ENCODE measurements at places on chromosomes 12 and 14. TPM values are rescaled to one million over a fixed set of nuclear protein-coding genes. Genes with fewer than 3 reads are reported as not detected.

DNA sequence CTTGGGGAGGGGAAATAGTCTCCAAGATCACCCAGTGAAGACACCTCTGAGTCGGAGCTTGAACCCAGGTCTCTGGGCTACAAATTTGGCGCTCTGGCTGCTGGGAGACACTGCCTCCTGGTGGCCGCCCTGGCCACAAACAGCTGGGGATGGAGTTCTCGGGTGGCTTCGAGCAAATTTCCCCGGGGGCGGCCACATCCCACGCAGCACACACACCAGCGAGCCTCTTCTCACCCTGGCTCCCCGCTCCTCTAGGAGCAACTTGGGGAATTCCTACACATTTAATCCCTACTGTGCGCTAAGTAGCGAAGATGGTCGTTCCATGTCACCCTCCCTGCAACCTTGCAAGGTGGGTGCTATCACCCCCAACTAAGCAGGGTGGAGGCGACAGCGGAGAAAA lies 66.2 kb upstream of the BEGAIN start:
- no peak overlapping the region for H3K4me3 ChIP-seq
- H3K27ac ChIP-seq: no peak overlapping the region
- no peak for DNase-seq
- H3K36me3 ChIP-seq: no peaks in the 10 kb centered on the region
- no peaks in the 10 kb centered on the region for H3K4me1 ChIP-seq

GRCh38 chr14:72120315-72120714 lies 188.1 kb downstream of the RGS6 start:
- no peaks in the 10 kb centered on the region for H3K27me3 ChIP-seq
- H3K36me3 ChIP-seq: no peaks in the 10 kb centered on the region
- no peak for DNase-seq
- H3K4me1 ChIP-seq: no peaks in the 10 kb centered on the region

The B3GNT4 gene
- not detected for total RNA-seq

DNA sequence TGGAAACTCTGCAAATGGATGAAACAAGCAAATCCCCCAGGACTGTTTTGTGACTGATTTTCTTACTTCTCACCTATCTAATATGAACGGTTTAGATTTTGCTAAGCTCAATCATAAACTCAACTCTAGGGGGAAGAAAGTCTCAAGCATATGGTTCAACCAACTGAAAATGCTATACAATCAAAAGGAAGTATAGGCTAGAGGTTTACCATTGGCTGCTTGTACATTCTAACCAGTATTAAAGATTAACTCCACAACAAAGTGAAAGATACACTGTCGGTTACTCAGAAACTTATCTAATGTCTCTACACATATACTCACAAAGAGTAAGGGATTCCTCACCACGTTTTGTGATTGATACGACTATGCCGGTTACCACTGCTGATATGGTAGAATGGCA lies 281.8 kb upstream of the SOX5 start:
- no peak overlapping the region for H3K4me3 ChIP-seq
- H3K36me3 ChIP-seq: no peaks in the 10 kb centered on the region
- no peak overlapping the region for H3K27ac ChIP-seq
- no peaks in the 10 kb centered on the region for H3K27me3 ChIP-seq

DNA sequence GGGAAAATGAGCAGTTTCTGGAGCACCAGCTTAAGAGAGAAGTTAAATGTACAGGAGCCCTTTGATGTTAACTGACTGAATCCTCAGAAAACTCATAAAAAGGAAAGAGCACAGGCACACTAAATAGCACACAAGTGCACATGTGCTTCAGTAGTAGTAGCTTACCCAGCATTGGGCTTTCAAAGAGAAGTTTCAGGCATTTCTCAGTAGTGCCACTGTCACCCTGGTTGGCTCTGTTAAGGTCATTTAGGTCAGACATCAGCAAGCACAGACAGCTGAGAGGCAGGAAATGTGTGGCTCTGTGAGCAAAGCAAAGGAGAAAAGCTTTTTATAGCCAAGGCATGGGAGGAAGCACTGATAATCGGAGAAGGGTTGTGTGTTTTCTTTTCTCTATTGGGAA lies 96.3 kb upstream of the HIF1A start:
- H3K27ac ChIP-seq: peak overlapping the region; percentile 9
- H3K36me3 ChIP-seq: no peaks in the 10 kb centered on the region
- no peaks in the 10 kb centered on the region for H3K27me3 ChIP-seq
- DNase-seq: no peak
- no peak overlapping the region for H3K4me3 ChIP-seq

DNA sequence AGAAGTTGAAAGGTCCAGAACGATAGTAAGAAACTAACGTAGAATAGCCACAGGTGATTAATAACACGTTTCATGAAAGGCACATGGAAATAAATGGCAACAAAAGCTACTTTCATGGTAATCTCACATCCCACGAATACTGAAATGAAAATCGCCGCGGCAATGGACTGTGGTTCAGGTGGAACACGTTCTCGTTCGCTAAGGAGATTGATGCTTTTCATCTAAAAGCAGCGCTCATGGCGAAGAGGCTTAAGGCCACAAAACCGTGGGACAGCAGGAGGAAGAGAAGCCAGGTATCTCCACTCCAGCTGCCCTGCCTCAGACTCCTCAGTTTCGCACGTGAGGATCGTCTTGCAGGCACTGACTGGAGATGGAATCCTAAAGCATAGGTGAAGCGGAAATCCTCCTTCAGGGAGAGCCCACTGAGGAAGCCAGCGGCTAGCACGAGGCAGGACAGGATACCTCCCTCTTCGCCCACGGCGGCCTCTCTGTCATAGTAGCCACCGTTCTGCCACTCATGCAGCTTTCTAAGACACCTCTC lies 696 bp upstream of the GPHN start:
- no peaks in the 10 kb centered on the region for H3K36me3 ChIP-seq
- H3K4me3 ChIP-seq: peak overlapping the region; percentile 89
- H3K27me3 ChIP-seq: no peaks in the 10 kb centered on the region
- peaks cover 24% of the 10 kb centered on the region for H3K4me1 ChIP-seq

DNA sequence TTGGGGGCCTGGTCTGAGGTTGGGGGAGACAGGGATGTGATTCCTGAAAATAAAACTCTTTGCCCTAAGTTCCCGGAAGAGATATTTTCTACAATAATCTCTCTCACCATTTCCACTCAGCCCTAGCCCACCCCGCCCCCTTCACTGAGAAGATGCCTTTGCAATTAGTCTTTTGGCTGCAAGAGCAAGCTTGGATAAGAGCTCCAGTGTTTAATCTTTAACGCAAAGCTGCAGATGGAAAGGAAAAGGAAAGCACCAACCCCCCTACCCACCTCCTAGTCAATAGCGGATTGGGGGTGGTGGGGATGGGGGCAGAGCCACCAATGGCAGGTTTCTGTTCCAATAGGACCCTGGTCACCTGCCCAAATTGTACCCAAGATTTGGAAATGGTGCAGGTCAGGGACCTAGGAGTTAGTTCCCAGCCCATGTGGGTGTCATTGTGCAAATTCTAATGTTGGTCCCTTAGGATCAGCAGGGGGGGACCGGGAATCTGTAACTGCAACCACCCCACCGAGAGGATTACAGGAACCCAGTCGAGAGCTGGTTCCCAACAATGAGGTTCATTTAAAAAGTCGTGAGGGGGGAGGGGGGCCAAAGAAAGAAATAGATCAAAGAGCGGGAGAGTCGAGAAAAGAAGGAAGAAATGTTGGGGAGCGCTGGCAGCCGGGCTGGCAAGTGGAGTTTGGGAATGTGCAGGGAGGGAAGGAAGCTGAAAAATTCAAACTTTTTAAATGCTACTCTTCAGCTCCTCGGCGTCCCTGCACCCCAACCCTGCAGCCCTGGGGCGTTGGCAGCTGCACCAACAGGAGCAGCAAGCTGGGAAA lies 1.6 kb downstream of the ZFP36L1 start:
- H3K4me1 ChIP-seq: peaks cover 38% of the 10 kb centered on the region
- H3K4me3 ChIP-seq: peak overlapping the region; percentile 76
- no peaks in the 10 kb centered on the region for H3K27me3 ChIP-seq
- no peak for DNase-seq
- peaks cover 39% of the 10 kb centered on the region for H3K36me3 ChIP-seq
- peak overlapping the region; percentile 98 for H3K27ac ChIP-seq

The GRIN2B gene
- under 0.01 TPM for total RNA-seq

The TAS2R42 gene
- not detected for total RNA-seq

DNA sequence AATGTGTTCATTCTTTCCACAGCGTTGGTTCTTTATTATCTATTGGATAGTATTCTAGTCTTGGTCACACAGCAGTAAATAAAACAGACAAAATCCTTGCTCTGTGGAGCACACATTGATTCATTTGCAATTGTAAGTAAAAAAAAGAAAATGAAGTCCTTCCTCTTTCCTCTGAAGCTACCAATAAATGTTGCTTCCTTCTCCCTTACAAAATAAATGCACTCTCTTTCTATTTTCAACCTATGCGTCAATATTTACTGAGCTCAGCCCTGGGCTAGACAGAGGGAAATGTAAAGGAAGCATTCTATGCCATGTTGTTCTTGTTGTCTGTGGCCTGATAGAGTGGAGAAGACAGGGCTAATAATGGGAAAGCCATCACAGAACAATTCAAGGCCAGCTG lies 2.9 kb downstream of the ABHD12B start:
- no peak overlapping the region for H3K4me3 ChIP-seq
- H3K4me1 ChIP-seq: no peaks in the 10 kb centered on the region
- no peak for DNase-seq
- peaks cover 25% of the 10 kb centered on the region for H3K27me3 ChIP-seq
- no peaks in the 10 kb centered on the region for H3K36me3 ChIP-seq

The OR4E2 gene
- total RNA-seq: not detected

The REP15 gene
- total RNA-seq: 7.9 TPM

DNA sequence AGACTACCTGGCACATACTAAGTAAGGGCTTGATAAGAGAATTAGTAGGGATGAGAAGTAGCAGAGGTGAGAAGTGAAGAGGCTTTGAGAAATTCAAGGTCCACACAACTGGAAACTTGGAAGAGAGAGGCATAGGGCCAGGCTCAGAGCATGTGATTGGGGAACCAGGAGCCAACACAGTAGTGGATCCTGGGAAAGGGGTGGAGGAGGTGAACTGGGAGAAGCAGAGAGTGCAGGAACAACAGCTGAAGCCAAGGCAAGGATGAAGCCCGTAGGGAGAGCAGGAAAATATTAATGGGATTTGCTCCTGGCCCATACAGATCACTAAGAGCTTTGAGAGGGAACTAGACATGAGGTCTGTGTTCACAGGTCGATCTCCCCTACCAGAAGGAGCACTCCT lies 1.4 kb upstream of the ITGB7 start:
- no peak for DNase-seq
- H3K27me3 ChIP-seq: no peaks in the 10 kb centered on the region
- peaks cover 24% of the 10 kb centered on the region for H3K4me1 ChIP-seq
- H3K27ac ChIP-seq: peak overlapping the region; percentile 85
- no peak overlapping the region for H3K4me3 ChIP-seq
- H3K36me3 ChIP-seq: peaks cover 4% of the 10 kb centered on the region

GRCh38 chr12:58408516-58408915 lies 467.1 kb downstream of the ATP23 start:
- no peak overlapping the region for H3K27ac ChIP-seq
- no peak for DNase-seq
- H3K36me3 ChIP-seq: no peaks in the 10 kb centered on the region
- no peaks in the 10 kb centered on the region for H3K27me3 ChIP-seq

GRCh38 chr14:74475678-74476077 lies 17.4 kb downstream of the NPC2 start:
- peaks cover 58% of the 10 kb centered on the region for H3K36me3 ChIP-seq
- DNase-seq: no peak
- H3K27ac ChIP-seq: no peak overlapping the region
- peaks cover 17% of the 10 kb centered on the region for H3K4me1 ChIP-seq
- H3K4me3 ChIP-seq: no peak overlapping the region
- H3K27me3 ChIP-seq: no peaks in the 10 kb centered on the region

- H3K27me3 ChIP-seq: no peaks in the 10 kb centered on the region
- H3K36me3 ChIP-seq: no peaks in the 10 kb centered on the region
- no peak for DNase-seq
- peak overlapping the region; percentile 91 for H3K27ac ChIP-seq
Observed at GRCh38 chr12:15788233-15789219, 662 bp downstream of the EPS8 start.

The TC2N gene
- total RNA-seq: 2.3 TPM

GRCh38 chr12:57621497-57622292 lies 10.5 kb downstream of the ARHGEF25 start:
- H3K36me3 ChIP-seq: no peaks in the 10 kb centered on the region
- no peak overlapping the region for H3K27ac ChIP-seq
- peak overlapping the region; percentile 47 for H3K4me3 ChIP-seq
- DNase-seq: peak; percentile 72
- H3K27me3 ChIP-seq: peaks cover 40% of the 10 kb centered on the region

The CSRP2 gene
- 33.1 TPM for total RNA-seq

The TRHDE gene
- total RNA-seq: 0.19 TPM

DNA sequence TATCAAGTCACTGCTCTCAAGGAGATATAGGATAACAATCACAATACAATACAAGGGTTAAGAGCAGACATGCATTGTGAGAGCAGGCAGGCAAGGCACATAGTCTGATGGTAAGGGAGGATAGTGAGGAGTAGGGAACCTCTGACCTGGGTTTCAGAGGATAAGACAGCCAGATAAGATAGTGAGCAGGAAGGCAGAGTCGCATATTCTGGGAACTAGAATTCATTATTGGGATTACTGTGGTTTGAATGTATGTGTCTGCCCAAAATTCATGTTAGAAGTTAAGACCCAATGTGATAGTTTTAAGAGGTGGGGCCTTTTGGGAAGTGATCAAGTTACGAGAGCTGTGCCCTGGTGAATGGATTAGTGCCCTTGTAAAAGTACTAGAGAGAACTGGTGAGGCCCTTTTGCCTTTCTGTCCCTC lies 14.4 kb upstream of the ATF1 start:
- H3K4me1 ChIP-seq: peaks cover 7% of the 10 kb centered on the region
- no peaks in the 10 kb centered on the region for H3K27me3 ChIP-seq
- no peak for DNase-seq
- no peak overlapping the region for H3K4me3 ChIP-seq
- H3K27ac ChIP-seq: no peak overlapping the region

- no peak overlapping the region for H3K27ac ChIP-seq
- H3K36me3 ChIP-seq: no peaks in the 10 kb centered on the region
- no peaks in the 10 kb centered on the region for H3K4me1 ChIP-seq
- H3K27me3 ChIP-seq: no peaks in the 10 kb centered on the region
- no peak overlapping the region for H3K4me3 ChIP-seq
Observed at GRCh38 chr12:104953323-104953722, 4.8 kb downstream of the SLC41A2 start.

- H3K4me1 ChIP-seq: peaks cover 73% of the 10 kb centered on the region
- H3K36me3 ChIP-seq: no peaks in the 10 kb centered on the region
- no peak overlapping the region for H3K27ac ChIP-seq
- no peak overlapping the region for H3K4me3 ChIP-seq
Observed at GRCh38 chr12:123111498-123112165, 39.3 kb downstream of the PITPNM2 start.

DNA sequence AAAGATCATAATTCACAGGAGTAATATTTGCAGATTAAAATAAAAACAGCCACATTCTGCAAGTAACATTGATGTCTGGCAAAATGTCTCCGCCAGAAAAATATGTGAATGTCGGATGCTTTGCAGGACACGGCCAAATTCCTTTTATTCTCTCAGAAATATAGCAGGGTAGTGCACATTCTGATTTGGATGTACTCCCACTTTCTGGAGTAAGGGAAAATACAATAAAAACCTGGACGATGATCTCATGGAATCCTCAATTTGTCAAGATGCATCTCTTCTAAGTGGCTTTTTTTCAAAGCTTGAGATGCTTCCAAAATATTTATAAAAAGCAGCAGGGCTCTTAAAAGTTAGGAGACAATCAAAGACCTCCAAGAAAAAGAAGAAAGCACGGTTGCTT lies 133.3 kb downstream of the TBX5 start:
- H3K4me1 ChIP-seq: no peaks in the 10 kb centered on the region
- no peaks in the 10 kb centered on the region for H3K27me3 ChIP-seq
- no peak overlapping the region for H3K27ac ChIP-seq
- DNase-seq: no peak
- no peaks in the 10 kb centered on the region for H3K36me3 ChIP-seq
- no peak overlapping the region for H3K4me3 ChIP-seq

The IFI27 gene
- 313 TPM for total RNA-seq
